ENCODE measurements at places on chromosomes 2 and 18.

- DNase-seq = no peak
These were observed 11.7 kb downstream of the COLEC11 start for GRCh38 chr2:3606370-3607201.

GRCh38 chr18:48304906-48305693, 104.1 kb downstream of the ZBTB7C start:
- no peak for DNase-seq

- DNase-seq = no peak
These were observed 11.3 kb upstream of the TMEM214 start for GRCh38 chr2:27021253-27022049.

- DNase-seq = no peak
These were observed 111.6 kb downstream of the SOCS6 start for GRCh38 chr18:70400476-70400875.

DNA sequence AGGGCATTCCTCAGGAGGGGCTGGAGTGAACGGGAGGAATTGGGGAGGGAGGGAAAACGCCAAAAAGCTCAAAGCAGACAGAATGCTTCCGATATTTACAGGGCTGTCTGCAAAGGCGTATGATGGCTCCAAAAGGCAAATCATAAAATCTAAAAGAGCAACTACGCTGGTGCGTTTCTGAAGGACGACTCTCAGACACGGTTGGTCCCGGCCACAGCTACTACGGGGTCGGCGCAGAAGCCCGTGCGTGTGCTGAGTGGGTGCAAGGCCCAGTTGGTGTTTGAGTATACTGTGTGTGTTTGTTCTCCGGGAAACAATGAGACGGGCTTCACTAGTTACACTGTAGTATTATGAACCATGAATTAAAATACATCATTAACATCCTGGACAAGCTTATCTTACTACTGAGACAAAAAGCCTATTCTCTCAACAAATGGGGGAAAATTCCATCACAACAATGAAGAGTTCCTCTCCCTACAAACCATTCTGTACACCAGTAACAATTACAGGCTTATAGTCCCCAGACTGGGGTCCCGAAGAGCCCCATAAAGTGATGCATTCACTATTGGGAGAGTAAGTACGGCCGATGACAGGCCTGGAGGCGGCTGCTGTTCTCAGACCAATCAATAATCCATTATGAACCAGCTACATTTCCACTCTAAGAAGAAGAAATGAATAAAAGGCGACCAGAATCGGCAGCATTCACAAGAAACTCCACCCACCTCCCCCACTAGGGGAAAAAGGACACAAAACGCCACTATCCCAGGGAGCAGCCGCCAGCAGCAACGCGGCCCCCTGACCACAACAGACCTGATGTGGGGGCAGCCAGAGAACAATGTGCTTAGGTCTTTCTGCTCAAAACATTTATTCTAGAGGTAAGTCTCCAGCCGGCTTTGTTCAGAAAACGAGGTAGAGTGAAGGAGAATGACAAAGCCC, 43.4 kb downstream of the ZNF516 start:
- peak; percentile 33 for DNase-seq
